Hematopoietic multipotent progenitor cell treated with erythropoietin and hydrocortisone succinate and interleukin-3 and kit ligand, for 15 days (in vitro differentiated cells): ENCODE measurements at places on chromosomes 16 and 17.

GRCh38 chr16:6684076-6684673, 648.5 kb upstream of the RBFOX1 start:
- DNase-seq, result no peak

DNA sequence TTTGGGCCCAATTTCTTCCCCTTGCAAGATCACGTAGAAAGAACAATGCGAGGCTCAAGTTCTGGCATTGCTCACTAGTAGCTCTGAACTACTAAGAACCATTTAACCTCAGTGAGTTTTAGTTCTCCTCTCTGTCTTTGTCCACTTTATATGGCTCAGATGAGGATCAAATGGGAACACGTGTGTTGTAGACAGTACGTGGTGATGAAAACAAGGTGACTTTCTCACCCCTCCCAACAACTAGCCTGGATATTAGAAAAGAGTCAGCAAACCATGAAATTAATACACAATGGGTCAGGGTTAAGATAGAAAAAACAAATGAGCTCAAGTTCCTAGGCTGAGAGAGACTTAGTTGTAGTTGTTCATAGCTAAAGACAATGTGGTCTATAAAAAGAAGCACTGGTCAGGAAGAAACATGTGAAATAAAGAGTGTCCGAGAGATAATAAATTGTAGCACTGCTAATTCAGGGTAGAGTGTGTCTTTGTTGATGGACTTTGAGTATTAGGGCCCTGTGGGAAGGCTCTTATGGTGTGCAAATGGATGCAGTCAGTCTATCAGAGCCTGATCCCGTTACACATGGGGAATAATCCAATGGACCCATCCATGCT, 417.0 kb downstream of the HAPSTR1 start:
- DNase-seq, result no peak

- DNase-seq, result peak; percentile 55
Observed at GRCh38 chr17:18182110-18182977, 1.3 kb upstream of the ALKBH5 start.

GRCh38 chr17:18961634-18962493, 9.9 kb downstream of the SLC5A10 start:
- no peak for DNase-seq

DNA sequence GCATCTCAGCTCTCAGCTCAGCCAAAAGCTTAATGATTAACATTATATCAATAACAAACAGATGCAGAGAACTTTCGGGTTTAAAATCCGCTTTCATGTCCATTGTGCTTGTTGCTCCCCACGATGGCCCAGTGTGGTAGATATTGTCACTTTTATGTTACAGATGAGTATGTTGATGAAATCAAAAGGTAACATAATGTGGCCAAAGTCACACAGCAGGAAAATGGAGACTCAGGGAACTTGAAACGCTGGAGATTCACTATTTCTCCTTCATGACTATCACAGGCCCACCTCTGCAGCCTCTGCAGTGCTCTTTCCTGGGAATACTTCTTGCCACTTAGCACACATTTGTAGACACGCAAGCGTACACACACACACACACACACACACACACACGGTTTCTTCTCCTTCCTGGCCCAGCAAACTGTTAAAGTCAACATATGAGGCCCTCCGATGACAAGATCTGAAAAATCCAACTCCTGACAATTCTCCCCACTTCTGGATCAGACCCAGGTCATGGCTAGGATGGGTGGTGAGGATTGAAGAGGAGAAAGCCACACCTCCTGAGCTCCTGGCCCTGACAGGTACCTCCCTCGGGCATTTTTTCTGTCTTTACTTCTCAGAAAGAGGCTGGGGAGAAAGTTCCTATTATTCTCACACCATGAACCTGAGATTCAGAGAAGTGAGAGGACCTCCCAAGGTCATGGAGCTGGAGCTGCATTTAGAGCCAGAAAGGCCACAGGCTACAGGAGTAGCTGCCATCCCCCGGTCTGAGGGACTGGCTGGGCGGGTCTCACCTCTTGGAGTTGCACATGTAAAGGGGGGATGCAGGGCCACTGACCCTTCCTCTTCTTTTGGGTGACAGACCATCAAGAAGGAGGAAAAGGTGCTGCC, 9.7 kb downstream of the DRC7 start:
- no peak for DNase-seq

GRCh38 chr17:32267690-32268205, 2.1 kb downstream of the RHBDL3 start:
- no peak for DNase-seq

GRCh38 chr17:40888196-40888720, 3.2 kb upstream of the KRT20 start:
- no peak for DNase-seq

GRCh38 chr17:31074772-31075555, 19.8 kb upstream of the NF1 start:
- DNase-seq, result no peak

DNA sequence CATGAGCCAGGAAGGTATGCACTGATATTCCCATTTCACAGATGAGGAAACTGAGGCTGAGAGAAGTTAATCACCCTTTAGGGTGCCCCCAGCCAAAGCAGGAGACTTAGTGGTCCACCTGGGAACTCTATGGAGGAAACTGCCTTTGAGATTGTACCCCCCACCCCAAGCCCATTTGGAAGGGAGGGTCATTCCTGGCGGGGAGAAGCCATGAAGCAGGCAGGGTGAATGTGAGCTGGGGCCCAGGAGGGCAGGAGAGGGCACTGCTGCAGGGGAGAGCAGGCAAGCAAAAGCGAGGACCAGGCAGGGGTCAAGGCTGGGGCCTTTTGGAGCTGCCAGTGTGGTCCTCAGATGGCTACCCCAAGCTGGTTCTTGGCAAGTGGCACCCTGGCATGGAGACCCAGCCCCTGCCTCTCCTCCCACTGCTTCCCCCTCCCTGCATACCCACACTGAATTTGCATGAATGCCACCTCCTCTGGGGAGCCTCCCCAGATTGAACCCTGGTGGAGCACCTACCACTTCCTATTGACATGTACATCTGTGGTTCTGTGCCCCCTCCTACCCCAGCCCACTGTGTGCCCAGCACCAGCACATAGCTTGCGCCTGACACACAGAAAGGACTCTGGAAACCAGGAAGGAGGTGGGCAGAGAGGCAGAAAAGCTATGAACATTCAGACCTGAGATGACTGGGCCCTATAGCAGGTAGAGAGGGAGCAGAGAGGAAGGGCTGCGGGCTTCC, 965 bp upstream of the TMC6 start:
- no peak for DNase-seq

GRCh38 chr17:73902416-73903181, 258.4 kb upstream of the SDK2 start:
- DNase-seq, result no peak

DNA sequence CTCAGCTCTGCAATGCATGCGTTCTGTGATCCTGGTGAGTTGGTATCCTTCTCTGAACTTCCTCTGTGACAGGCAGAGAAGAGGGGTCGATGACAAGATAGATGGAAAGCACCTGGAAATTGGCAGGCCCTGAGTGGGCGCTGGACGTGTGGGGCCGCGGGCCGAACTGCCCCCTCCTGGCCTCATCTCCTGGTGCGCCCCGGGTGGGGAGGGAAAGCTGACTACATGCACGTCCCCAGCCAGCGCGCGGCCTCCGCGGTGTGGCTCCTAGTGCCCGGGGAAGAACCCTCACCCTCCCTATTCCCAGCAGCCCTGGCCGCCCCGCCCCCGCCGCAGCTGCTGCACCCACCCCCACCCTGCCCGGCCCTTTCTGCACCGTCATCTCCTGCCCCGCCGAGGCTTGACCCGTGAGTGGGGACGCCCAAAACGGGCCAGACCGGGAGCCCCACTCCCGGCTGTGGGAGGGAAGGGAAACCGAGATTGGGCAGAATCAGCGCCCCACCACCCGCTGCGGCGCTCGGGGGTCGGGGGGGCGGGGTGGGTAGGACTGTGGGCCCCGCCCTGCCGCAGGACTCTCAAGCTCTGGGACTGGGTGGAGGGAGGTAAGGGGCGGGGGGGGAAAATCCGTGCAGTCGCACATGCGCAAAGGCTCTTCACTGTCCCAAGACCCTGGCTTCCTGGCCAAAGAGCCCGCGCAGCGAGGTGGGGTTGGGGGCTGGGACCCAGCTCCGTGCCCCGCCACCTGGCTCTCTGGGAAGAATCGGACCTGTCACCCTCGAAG, at the start of gene NOL3:
Gene NOL3 (plus strand): TSS at position 371 of the 781 bp plus-strand sequence.
- peak; percentile 30 for DNase-seq

GRCh38 chr17:75861927-75862317, 6.8 kb upstream of the WBP2 start:
- DNase-seq, result no peak

DNA sequence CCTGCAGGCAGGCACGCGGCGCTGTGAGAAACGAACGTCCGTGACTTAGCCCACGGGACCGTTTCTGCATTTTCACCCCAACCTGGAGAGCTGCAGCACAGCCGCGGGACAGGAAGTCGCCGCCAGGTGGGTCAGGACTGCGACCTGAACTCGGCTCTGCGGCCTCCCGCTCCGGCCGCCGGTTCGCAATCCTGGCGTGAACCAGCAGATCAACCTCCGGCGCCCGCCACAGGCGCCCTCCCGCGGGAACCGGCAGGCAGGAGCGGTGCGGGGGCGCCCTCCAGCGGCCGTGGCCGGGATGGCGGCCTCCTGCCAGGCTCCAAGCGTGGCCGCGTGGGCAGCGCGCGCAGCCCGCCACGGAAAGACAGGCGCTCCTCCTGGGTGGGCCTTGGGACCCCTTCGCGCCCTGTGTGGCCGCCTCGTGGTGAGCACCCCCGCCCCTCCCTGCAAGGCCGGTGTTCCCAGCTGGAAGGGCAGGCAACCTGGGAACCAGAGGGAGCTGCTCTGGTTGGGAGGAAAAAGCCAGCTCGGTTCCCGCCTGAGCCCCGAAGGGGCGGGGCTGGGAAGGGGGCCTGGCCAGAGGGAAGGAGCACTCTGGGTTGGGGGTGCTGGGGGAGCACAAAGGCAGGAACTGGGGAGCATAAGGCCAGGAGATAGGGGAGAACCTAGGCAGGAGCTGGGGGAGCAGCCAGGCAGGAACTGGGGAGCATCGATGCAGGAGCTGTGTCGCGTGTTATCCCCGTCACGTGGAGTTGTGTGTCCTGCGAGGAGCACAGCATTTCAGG, 28.2 kb downstream of the ACTG1 start:
- DNase-seq, result peak; percentile 63

GRCh38 chr16:54616610-54617009, 314.1 kb upstream of the IRX5 start:
- DNase-seq, result no peak

DNA sequence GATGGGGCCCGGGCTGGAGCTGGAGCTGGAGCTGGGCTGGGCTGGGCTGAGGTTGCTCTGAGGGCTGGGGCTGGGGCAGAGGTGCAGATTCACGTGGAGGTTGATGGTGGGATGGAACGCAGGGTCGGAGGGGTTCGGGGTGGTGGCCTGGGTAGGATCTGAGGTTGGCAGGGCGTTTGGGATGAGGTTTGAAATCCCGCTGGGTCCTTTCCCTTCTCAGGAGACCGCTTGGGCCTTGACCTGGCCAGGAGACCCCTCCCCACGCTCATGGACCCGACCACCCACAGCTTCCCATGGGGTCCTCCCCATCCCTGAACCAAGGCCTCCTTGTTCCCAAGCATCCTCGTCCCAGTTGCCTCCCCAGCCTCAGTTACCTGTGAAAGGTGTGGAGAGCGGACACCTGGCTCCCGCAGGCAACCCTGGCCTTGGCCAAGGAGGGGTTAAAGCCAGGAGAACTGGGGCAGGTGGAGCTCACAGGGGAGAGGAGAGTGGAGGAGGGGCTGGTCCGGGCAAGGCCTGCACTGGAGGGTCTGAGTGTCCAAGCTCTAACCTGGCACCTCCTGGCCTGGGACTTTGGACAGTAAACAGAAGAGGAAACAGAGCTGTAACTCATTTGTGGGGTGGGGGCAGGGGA, at the start of gene ASGR2:
Gene ASGR2 (minus strand): TSS at position 582 of the 634 bp plus-strand sequence. CDS start 582 bp downstream, outside the sequence.
- DNase-seq, result no peak

DNA sequence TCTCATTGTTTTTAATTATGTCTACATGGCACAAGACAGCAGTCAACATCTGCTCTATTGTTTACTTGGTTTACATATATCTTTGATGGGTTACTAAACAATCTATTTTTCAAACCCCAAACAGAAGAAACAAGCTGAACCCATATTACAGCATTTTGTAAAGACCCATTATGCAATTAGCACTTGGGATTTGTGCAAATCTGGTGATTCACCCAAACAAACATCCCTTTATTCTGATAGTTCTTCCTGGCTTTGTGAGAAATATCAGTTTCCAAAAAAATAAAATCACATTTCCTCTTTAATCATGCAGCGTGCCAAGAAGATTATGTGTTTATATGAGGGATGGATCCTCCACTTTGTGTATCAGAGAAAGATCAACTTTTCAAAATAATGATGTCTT, 16.8 kb upstream of the RBFOX1 start:
- DNase-seq, result no peak

DNA sequence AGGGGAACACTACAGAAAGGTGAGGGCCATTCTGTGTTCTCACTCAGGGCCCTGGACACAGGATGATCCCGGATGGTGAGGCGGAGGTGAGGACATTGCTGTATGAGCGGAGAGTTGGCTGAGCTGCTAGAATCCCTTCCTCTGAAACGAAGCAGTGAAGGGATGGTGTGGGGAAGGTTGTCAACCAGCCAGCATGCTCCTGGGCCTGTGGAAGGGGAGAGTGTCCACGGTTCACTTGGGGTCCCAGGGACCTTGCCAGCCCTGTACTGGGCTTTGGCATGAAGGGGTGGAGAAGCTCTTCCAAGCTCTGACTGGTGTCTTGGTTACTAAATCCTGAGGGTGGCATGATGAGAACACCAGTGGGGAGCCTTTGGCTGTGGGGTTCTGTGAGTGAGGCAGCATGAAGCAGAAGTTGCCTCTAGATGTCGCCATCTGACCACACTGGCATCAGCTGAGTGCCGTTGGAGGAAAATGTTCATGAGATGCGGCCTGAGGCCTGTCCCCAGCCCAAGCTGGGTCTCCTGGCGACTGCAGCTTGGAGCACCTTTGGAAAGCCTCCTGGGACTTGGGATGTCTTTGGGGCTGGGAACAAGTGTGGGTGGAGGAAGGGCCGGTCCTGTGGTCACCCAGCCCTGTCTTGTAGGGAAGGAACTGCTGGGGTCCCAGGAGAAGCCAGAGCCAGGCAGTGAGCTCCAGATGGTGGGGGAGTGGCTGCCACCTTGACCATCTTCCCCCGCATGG, 14.8 kb downstream of the PDP2 start:
- peak; percentile 70 for DNase-seq

DNA sequence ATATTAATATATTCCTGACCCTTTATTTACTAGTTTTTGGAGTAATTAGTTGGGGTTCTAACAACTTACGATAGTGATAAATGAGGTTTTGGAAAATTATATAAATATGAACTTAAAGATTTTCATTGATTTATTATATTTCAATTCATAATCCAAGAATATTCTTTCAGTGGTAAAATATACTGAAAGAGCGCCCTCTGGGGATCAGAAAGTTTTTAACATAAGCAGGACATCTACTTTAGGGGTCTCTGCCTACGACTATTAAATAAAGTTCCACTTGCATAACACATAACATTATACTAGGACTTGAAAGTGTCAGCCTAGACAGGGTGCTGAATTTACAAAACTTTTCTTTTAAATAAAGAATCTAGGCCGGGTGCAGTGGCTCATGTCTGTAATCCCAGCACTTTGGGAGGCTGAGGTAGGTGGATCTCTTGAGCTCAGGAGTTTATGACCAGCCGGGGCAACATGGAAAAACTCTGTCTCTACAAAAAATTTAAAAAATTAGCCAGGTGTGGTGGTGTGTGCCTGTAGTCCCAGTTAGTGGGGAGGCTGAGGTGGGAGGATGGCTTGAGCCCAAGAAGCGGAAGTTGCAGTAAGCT, 15.6 kb downstream of the RFWD3 start:
- DNase-seq, result peak; percentile 38
